ENCODE measurements at places on chromosomes 7 and 10.

GRCh38 chr10:126475074-126475691 lies 86.9 kb upstream of the ADAM12 start:
- no peak for DNase-seq

DNA sequence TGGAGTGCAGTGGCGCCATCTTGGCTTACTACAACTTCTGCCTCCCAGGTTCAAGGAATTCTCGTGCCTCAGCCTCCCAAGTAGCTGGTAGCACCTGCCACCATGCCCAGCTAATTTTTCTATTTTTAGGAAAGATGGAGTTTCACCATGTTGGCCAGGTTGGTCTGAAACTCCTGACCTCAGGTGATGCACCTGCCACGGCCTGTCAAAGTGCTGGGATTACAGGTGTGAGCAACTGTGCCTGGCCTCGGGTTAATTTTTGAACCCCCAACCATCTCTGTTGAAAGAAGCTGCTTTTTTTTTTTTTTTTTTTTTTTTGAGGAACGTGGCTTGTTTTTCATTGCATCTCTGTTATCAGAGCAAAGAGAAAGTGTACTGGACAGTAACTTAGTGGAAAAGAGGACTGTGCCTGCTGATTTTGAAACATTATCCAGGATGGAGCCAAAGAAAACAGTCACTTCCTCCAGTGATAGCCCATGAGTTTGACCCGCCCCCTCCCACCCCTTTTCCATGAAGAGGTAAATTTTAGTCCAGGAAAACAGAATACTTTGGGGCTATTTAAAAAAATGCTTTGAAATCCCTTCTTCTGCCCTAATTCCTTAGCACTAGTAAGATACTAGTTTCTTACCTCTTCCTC lies 38.3 kb downstream of the WBP1L start:
- no peak for DNase-seq

DNA sequence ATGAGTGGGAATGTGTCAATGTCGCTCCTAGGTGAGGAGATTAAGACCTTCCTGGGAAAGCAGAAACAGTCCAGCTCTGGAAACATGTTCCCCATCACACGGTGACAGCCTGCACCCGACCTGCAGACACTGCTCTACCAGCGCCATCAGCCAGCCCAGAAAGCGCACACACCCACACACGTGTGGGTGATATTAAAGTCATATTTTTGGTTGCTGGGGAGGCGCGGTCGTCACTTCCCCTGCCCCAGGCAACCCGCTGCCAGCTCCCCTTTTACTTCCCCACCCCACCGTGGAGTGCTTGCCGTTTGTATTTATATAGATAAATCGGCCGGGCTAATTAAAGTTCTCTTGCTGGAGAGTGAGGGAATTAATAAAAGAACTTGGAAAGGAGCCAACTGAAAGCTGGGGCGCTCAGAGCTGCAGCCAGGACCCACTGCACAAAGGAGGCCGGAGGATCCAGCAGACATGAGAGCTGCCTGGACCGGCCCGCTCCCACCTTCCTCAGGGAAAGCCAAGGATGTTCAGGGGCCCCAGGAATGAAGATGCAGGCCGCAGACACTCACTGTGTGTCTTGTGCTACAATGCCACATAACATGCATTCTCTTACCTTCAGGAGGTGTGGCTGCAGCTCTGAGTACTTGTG lies 145.2 kb upstream of the UNC5B start:
- DNase-seq, result no peak

- DNase-seq, result peak; percentile 70
These were observed at the start of gene TMEM140 for GRCh38 chr7:135147899-135148721. TMEM140 (plus strand) TSS chr7:135148072; CDS start chr7:135164442, 16,370 bp downstream.

DNA sequence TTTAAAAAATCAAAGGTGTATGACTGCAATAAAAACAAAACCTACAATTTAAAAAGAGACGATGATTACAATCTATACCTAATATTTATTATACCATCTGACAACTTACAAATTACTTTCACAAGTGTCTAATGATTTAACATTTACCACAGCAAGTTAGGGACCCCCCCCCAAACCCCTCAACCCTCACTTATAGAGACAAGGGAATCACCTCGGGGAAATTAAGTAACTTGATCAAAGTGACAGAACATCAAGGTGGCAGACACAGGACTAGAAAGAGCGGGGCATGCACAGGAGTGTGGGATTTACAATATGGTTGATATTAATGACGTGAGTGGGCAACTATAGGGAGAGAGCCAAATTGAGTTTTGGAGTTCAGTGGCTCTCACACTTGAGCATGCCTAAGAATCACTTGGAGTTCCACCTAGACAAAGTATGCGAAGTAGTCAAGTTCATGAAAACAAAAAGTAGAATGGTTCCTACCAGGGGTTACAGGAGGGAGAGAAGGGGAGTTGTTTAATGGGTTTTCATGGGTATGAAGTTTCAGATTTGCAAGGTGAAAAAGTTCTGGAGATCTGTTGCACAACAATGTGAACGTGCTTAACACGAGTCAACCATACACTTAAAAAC lies 43.4 kb downstream of the SGMS1 start:
- no peak for DNase-seq

- DNase-seq, result no peak
These were observed 35.5 kb downstream of the LRMDA start for GRCh38 chr10:75466886-75467285.

- DNase-seq, result no peak
These were observed 40.9 kb downstream of the CALD1 start for GRCh38 chr7:134820295-134820694.

DNA sequence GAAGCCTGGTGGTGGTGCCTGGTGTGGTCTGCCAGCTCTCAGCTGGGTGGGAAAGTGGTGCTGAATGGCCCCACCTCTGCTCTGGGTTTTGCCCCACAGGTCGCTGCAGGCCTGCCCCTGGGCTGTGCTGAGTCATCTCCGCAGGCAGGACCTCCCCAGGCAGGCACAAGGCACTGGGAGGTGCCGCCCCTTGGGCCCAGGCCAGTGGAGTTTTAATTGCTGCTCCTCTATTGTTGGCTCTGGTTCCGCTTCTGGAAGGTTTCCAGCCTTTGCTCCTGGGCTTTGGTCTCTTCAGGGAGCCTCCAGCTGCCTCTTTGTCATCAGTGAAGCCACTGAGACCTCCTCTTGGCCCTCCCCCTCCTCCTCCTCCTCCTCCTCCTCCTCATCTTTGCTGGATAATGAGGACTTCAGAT lies 180.3 kb upstream of the GRB10 start:
- DNase-seq, result peak; percentile 59

DNA sequence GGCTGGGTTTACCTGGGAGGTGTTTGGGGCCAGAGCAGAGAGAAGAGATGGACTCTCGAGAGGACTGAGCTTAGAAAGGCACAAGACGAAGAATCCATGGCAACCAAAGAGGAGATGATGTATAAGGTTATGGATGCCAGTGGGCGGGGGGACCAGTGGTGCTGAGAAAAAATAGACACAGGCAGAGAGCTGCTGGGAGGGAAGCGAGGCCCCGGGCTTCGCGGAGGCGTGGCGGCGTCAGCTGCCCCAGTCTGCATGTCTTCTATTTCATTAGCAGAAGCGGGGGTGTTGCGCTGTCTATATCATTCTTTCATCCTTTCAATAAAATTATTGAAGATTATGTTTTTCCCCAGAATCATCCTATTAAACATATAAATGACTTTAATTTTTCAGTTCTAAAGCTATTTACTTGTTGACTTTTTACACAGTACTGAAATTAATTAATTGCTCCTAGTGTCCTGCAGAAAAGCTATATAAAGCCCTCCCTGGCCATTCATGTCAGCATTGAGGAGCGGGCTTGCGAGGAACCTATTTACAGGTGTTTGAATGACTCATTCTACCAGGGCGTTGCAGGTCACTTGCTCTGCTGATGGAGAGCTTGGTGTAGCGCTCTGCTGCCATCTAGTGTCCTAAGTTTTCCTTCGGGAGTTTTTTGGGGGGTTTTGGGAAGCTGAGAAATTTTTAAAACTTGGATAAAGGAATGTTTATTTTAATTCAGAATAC lies 42.9 kb upstream of the BHLHA15 start:
- DNase-seq, result peak; percentile 71

GRCh38 chr7:107999779-108000560 lies 3.0 kb downstream of the LAMB1 start:
- DNase-seq, result no peak

GRCh38 chr7:69429911-69430383 lies 168.3 kb upstream of the AUTS2 start:
- no peak for DNase-seq

- no peak for DNase-seq
These were observed 6.9 kb upstream of the ZNF485 start for GRCh38 chr10:43599333-43599732.

DNA sequence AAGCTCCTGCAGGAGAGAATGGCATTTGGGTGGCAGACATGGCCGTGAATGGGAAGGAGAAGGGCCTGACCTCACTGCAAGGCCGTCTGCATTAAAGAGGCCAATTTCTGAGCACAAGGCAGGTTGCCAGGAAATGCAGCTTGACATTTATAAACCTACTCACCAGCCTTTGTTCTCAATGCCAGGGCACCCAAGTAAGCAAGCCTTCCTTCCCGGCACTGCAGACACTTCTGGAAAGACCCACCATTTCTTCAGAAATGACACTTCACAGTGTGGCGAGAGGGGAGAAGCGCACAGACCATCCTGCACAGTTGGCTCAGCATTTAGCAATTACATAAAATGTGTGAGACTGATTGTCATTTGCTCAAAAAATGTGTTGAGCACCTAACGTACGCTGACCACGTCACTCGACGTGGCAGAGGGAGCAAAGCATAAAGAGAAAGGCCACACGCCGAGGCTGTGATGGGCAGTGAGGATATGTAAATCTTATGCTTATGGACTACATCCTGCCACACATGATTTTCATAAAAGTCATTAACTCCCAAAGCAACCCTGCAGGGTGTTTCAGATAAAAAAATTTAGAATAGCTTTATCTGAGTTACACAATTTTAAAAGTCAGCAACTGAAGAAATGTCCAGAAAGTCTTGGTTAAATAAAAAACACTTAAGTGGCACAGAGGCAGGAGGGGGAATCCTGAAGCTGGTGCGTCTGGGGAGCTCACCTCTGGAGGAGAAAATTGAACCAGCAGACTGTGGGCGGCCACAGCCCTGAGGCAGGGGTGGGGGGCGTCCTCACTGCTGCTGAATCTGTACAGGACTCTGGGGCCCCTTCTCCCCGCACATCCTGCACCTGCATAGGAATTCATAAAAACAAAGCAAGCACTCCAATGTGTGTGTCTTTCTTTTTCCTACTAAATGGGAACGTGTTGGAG lies 543.8 kb downstream of the PTPRN2 start:
- DNase-seq, result no peak

DNA sequence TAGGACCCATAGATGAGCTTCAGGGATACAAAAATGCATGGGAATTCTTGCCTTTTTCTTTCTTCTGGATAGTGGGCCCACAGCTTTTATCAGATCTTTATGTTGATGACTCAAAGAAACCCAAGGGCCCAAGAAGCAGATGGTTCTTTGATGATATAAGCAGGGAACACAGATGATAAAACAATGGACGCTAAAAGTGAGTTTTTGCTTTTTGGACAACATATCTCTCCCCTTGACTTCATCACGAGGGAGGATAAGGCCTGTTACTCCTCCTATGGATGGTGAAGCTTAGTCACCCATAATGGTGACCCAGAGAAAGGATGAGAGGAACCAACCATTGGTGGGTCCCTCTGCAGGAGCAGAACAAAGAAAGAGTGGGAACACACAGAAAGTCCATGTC lies 6.5 kb upstream of the OGA start:
- DNase-seq, result no peak

DNA sequence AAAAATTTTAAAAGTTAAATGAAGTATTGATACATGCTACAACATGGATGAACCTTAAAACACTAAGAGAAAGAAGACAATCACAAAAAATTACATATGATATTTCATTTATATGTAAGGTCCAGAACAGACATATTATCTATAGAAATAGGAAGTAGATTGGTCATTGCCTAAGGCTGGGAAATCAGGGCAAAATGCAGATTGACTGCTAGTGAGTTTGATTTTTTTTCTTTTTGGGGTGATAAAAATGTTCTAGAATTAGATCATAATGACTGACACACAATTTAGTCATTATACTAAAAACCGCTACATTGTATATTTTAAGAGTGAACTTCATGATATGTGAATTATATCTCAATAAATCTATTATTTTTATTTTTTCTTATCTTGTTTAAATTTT lies 88.3 kb downstream of the CPEB3 start:
- DNase-seq, result no peak

DNA sequence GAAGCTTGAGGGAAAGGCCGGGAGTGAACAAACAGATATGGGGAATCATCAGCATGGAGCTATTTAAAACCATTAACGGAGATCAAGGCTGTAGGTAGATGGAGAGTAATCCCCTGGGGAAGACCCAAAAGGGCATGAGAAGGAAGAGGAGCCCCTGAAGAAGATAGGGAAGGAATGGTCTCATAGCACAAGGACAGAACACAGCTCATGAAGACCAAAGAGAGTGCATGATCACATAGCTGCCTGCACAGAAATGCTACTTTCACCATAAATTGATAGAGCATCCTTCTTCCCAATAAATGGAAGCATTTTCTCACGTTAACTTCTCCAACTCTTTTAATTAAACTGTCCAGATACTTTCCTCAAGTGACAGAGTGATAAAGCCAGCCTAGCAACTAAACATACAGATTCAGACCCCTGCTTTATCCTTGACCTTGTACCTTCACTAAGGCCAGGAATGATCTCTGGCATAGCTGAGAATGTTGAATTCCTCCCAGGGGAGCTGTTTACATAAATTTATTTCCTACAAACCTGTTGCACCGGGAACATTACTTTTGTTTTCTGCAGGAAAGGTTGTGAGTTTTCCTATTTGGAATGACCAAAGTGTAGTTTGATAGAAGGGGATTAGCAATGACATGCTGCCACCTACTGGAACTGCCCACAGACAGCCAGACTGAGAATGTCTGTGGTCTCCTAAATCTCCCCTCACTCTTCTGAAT lies 110.8 kb upstream of the LRGUK start:
- DNase-seq, result no peak

- no peak for DNase-seq
These were observed 38.4 kb upstream of the ZNF138 start for GRCh38 chr7:64755865-64756264.

GRCh38 chr7:34128762-34129161 lies 223.4 kb downstream of the BMPER start:
- no peak for DNase-seq

GRCh38 chr7:36546331-36546730 lies 156.7 kb downstream of the ANLN start:
- no peak for DNase-seq

GRCh38 chr7:157432541-157432956 lies 95.7 kb downstream of the DNAJB6 start:
- no peak for DNase-seq

GRCh38 chr7:7585241-7585928 lies 18.7 kb downstream of the MIOS start:
- DNase-seq, result no peak

- no peak for DNase-seq
These were observed 2.8 kb downstream of the TM9SF3 start for GRCh38 chr10:96584035-96584434.

- DNase-seq, result no peak
These were observed 42.3 kb downstream of the IKZF1 start for GRCh38 chr7:50346545-50347497.

GRCh38 chr7:77205706-77206105 lies 6.1 kb upstream of the FGL2 start:
- no peak for DNase-seq

Data from right lobe of liver (tissue), 6 donors.